Activated CD4-positive, alpha-beta T cell treated with anti-CD3 and anti-CD28 coated beads, Interleukin-2, Interleukin-6, amounts not matched to agents 100 ng/mL and 50 ng/mL, durations not matched to agents 16 hours and 8 hours (primary cell): ENCODE measurements at places on chromosomes 7 and 10.

DNA sequence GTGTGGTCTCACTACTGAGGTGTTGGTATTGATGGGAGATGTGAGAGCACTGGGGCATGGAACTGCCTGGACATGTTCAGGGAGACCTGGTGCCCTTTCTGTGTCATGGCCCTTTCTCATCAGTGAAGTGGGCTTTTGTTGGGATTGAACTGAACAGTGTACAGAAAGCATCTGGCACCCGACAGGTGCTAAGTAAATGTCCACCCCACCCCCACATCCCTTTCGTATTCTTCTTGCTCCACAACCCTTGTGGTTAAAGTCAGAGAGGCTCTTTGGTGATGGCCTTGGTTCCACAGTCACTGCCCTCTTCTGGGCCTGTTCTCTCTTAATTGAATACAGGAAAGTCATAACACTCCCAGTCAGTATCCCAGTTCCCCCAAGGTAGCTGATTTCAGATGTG is 5.4 kb downstream of the NOM1 start:
- DNase-seq, result no peak

DNA sequence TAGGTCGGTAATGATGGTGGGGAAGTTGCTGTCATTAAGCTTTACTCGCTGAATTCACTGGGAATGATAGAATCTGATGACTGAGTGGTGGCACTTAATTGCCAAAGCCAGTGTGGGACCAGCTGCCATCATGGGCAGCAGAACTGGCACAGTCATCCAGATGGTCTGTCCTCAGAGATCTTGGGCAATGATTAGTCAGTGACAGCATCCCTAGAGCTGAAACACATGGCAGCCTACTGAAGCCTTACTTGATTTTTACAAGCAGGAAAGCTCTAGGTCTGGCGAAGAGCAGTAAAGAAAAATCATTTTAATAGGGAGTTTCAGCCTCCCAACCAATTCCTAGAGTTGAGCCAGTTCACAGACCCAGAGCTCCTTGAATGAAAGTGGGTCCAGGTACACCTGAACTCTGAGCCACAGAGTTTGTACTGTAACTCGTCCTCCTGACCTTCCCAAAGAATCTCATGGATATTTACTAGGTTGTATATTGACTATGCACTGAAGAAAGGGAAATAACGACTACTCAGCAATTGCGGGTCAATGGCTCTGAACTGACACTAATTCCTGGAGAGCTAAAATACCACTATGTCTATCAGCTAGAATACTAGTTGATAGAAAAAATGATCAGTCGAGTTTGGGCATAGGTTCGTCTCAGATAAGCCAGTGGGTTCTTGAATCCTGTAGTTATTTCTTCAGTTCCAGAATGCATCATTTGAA is 4.4 kb upstream of the ASB13 start:
- DNase-seq, result no peak

DNA sequence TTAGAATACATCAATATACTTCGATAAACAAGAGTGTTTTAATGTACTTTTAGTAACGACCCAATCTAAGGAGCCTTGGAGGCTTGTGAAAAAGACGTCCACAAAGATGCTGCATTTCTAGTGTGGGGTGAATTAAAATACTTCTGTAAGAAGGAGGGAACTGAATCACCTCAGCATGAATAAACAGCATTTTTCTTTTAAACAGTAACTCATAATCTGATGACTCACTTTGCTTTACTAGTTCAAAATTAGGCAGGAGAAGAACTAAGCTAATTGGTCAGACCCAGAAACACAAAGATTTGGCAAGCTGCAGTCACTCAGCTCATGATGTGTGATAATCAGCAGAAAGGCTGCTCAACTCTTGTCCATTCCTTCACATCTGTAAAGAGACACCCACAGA is 24.2 kb downstream of the NCOA4 start:
- no peak for DNase-seq

GRCh38 chr7:44897309-44897708 is 12.0 kb upstream of the PURB start:
- DNase-seq, result no peak

DNA sequence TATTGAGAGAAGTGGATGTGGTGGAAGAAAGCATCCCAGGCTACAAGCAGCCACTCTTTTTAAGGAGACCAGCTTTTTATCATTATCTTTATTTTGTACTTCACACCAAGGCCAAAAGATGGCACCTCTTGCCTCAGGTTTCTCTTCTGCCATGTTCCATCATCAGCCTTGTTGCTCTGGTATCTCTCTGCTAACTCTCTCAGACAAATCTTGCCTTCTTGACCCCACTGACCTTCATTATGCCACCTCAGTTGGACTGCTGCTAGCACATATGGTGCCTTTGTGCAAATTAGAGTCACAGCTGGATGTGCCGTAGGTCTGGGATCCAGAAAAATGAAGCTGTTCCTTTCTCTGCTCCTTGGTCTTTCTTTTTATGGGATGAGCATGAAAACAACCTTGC is 47.1 kb upstream of the DYNC1I1 start:
- no peak for DNase-seq

DNA sequence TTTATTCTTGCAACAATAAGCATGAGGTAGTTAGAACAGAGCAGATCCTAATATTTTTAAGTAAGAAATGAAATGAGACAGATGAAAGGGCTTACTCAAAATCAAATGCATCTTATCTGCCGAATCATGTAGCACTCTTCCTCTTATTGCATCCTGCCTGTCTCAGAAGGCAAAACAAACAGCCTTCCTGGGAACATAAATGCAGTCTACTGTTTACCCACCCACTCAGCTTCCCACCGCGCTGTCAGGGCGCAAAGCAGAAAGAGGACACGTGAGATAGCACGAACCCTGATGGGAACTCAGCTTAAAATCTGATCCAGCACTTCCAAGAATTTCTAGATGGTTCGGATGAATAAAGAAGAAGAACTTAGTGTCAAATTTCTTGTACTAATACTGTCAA is 114.4 kb upstream of the CDK1 start:
- no peak for DNase-seq

- no peak for DNase-seq
Observed at GRCh38 chr10:42973870-42974692, 102.8 kb upstream of the RET start.

- no peak for DNase-seq
Observed at GRCh38 chr7:77571801-77572200, 34.7 kb downstream of the PTPN12 start.

DNA sequence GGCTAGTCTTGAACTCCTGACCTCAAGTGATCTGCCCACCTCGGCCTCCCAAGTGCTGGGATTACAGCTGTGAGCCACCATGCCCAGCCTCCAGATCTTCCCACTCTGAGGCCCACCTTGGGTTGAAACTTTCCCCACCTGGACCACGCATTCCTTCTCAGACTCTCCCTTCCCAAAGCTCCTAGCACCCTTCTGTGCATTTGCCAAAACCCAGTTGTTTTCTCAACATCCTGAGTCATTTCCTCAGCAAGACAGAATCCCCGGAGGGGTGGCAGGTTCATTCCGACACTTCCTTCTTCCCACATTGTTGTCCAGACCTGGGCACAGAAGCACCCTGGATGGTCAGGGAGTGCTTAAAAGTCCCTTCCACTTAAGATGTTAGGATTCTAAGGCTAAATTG is 28.9 kb downstream of the BAG3 start:
- DNase-seq, result no peak

- no peak for DNase-seq
Observed at GRCh38 chr7:122161628-122162027, 17.6 kb upstream of the AASS start.

DNA sequence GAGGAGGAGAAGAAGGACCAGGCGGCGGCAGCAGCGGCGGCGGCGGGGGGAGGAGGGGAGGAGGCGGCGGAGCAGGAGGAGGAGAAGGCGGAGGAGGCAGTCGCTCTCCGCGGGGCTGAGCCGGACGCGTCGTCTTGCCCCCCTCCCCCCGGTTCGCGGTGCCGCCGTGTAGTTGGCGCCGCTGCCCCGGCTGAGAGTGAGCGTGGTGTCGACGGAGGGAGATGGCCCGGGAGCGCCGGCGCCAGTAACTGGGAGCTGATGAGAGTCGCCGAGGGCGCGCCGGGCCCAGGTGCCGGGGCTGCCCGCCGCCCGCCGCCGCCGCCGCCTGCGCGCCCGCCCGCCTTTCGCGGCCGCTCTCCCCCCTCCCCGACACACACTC is 257 bp downstream of the WAC start:
- DNase-seq, result no peak

- no peak for DNase-seq
Observed at GRCh38 chr7:47581804-47582763, at the start of gene TNS3. TSS of gene TNS3 (minus strand) at chr7:47582111. CDS start at chr7:47439636, 142,475 bp downstream.

- DNase-seq, result no peak
Observed at GRCh38 chr7:154579711-154580110, 423.2 kb downstream of the PAXIP1 start.

GRCh38 chr7:120989257-120990220 is 1.0 kb downstream of the CPED1 start:
- no peak for DNase-seq

- DNase-seq, result no peak
Observed at GRCh38 chr10:76651154-76651553, 986.5 kb downstream of the KCNMA1 start.

- no peak for DNase-seq
Observed at GRCh38 chr7:46397591-46397990, 476.5 kb upstream of the IGFBP3 start.

DNA sequence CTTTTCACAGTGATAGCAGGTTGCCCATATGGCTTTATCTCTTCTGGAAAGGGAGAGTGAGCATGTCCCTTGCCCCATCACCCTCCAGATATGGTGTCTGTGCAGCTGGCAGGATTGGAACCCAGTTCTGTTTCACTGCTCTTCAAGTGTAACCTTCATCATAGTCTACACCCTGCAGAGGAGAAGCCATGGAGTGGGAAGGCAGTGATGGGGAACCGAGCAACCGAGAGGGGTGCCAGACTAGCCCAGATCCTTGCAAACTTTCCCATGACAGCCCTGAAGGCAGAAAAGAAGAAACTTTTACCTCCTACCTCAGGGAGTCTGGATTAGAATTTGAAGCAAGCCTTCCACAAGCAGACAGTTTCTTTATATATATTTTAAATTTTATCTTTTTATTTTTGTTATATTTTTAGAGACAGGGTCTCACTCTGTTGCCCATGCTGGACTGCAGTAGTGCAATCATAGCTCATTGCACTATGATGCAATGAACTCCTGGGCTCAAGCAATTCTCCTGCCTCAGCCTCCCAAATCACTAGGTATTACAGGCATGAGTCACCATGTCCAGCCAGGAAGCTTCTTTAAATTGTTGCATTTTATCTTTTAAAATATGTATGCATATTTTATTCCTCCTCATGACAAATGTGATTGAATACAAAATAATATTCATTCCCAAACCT is 133.3 kb downstream of the KCNMA1 start:
- no peak for DNase-seq

DNA sequence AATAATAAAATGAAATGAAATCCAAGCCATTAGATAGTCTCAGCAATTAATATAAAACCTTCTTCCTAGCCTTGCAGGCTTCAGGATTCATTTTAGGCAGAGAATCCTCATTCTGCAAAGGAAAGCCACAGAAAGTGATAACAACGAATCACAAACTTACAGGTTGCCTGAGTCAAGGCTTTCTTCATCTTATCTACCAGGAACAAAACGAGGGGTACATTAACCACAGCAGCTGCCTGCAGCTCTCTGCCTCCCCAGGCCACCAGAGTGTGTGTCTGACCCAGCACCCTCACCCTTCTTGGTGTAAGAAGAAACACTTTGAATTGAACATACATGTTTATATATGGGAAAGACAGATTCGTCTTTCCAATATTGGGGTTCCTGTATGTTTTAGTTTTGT is 12.5 kb upstream of the TNS3 start:
- DNase-seq, result no peak

DNA sequence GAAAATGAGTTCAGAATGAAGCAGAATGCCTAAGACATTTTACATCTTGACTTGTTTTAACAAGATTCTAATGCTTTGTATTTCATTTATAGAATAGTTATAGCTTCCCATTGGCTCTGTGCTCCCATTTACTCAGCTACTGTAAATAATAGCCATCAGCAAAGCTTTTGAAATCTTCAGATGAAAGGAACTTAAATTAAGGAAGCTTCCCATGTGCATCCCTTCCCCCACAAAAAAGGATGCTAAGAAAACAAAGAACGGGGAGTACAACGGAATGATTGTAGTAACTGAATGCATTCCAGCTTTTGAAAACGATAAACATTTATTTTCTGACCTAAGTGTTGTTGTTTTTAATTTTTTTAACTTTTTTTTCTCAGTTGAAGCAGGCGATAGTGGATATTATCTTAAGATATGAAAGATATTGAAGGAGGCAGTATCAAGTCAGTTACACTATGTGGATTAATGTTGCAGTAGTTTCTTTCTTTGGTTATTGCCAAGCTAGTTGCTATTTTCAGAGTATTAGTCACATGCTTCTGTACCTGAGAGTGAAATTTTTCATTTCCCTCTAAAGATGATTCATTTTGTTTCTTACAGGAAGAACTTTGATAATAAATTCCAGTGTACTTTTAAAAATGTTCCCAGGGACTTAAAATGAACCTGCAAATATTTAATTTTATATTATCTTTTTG is 129.2 kb downstream of the KCND2 start:
- peak; percentile 34 for DNase-seq

GRCh38 chr10:22372917-22373316 is 27.6 kb downstream of the SPAG6 start:
- no peak for DNase-seq

DNA sequence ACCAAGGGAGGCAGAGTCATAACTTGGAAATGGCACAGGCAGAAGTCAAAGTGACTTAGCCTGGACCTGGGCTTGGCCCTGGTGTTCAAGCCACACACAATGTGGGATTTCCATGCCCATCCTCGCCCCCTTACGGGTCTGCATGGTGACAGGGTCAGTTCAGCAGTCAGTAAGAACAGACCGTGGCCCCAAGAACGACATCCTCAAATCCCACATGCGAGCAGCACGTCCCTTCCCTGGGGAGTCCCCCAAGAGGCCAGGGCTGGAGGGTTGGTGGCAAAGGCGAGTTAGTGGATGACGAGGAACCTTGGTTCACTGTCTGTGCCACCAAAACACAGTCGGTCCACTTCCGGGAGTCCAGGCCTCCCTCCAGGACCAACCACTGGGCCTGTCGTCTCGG is 93.3 kb upstream of the MGMT start:
- no peak for DNase-seq

GRCh38 chr7:17078298-17078697 is 196.5 kb upstream of the AGR3 start:
- DNase-seq, result no peak

DNA sequence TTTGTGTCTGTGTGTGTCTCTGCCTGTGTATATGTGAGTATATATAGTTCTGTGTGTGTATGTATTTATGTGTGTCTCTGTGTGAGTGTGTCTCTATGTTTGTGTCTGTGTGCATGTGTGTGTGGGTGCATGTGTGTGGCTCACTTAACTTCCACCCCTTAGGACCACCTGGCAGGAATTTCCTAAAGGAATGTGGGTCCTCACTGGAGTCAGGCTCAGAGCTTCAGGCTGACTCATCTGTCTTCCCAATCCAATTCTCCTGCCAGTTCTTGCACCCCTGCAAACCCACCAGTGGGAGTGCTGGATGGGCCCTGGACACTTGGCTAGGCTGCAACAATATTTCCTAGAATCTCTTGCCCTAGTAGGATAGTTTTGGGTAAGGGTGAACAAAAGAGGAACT is 70.2 kb upstream of the GRB10 start:
- no peak for DNase-seq

- no peak for DNase-seq
Observed at GRCh38 chr7:85052056-85052737, 134.7 kb downstream of the SEMA3D start.

GRCh38 chr7:117216436-117217069 is 106.3 kb downstream of the WNT2 start:
- no peak for DNase-seq
